ENCODE measurements at places on chromosomes 13 and 19.

DNA sequence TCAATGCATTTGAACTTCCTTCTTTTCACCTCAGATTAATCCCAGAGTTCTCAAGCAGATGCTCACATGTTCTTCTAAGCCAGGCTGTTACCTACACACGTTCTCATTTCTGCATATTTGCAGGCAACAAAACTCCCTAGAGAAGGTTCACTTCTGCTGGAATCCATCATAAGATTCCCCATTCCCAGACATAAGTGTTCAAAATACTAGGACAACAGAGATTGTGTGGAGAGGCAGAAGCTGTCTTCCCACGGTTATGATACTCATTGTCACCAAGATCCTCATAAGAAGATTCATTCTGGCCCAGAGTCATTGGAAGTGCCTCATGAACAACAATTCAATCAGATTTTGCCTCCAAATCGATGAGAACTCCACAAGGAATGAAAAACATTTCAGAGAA, 931.6 kb upstream of the MIR17HG start:
- DNase-seq = no peak

DNA sequence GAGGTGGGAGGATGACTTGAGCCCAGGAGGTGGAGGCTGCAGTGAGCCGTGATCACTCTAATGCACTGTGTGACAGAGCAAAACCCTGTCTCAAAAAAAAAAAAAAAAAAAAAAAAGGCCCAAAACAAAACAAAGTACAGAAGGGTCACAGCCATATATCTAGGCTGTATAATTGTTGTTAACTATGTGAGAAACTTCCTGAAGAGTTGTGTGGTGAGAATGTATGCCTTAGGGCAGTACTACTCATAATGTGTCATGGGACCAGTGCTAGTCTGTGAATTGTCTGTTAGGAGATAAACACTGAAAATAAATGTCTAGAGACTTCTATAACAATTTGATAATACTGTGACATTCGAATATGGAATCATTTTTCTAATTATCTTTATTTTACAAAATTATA, 43.1 kb downstream of the PAN3 start:
- DNase-seq = no peak

GRCh38 chr19:52722062-52723003, 12.5 kb downstream of the ZNF611 start:
- no peak for DNase-seq

GRCh38 chr13:91894316-91894715, 495.9 kb downstream of the GPC5 start:
- no peak for DNase-seq

DNA sequence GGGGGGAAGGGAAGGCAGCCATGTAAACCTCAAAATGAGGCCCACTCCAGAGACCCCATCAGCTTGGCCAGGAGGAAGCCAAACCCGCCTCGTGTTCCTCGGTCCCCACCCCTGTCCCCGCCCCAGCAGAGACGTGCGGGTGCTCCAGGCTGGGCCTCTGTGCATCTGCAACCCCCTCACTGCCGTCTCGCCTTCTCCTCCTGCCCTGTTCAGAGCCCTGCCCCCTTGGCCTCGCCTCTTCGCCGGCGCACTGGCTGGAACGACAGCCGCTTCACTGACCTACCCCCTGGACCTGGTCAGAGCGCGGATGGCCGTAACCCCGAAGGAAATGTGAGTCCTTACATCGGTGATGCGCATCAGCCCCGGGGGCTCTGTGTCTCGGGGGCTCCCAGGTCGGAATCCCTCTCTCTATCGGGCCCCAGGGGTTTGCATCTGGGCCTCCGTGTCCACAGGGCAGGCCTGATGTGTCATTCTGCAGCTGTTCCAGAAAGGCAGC, 32.2 kb downstream of the TMEM161A start:
- no peak for DNase-seq

- DNase-seq = no peak
These were observed 59.6 kb downstream of the GPALPP1 start for GRCh38 chr13:45048890-45049407.

DNA sequence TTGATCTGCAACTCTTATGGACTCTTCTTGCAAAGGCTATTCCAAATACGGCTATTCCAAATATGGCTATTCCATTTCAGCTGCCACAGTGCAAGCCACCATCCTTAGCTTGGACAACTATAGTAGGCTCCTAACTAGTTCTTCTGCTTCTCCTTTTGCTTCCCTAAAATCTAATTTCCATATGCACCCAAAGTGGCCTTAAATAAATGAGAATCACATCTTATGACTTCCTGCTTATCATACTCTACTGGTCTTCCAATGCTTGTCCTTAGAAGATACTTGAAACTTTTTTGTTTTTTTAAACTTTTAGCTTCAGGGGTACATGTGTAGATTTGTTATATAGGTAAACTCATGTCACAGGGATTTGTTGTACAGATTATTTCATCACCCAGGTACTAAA, 4.9 kb downstream of the UCHL3 start:
- no peak for DNase-seq

DNA sequence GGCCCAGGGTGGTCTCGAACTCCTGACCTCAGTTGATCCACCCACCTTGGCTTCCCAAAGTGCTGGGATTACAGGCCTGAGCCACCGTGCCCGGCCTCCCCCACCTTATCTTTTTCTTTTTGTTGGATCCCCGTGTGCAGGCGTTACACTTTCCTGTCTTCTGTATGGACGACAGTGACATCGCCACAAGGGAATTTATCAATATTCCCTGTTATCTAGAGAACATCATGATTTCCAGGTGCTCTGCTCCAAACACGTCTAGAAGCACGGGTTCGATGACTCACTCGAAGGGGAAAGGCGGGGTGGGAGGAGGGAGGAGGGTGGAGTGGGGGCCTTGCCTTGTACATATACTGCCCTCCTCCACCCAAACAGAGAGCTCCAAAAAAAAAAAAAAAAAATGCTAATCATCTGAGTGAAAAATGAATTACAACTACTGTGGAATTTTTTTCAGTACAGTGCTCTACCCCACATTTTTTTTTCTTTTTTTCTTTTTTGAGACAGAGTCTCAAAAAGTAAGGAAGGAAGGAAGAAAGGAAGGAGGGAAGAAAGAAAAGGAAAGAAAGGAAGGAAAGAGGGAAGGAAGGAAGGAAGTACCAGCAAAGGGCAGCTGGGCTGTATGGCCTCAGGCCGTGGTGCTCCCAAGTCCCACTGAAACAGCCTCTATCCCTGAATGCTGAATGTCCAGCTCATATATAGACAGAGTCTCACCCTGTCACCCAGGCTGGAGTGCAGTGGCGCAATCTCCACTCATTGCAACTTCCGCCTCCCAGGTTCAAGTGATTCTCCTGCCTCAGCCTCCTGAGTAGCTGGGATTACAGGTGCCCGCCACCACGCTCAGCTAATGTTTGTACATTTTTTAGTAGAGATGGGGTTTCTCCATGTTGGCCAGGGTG, 36.8 kb downstream of the INSR start:
- no peak for DNase-seq

DNA sequence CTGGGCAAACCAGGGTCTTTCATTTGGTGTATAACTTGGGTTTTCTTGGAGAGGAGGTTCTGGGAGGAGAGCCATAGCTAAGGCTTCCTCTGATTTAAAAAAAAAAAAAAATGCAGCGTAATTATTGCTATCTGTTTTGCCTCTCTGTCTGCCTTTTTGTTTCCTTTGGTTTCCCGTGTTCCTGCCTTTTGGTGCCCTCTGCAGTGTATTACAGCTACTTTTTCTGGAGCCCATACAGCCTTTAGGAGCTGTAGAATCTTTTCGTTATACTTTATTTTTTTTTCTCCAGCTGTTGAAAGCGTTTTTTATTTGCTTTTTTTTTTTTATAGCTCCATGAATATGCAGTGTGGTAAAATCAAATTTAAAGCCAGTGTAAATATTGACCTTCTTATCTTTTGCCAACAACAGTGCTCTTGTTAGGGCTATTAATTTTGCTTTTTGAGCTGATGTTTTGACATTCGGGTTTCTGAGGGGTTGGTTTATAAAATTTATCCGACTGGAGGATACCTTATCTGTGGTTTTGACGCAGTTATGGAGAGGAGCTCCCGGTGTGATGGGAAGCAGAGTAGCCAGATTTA, 38.1 kb downstream of the ZNF493 start:
- no peak for DNase-seq

DNA sequence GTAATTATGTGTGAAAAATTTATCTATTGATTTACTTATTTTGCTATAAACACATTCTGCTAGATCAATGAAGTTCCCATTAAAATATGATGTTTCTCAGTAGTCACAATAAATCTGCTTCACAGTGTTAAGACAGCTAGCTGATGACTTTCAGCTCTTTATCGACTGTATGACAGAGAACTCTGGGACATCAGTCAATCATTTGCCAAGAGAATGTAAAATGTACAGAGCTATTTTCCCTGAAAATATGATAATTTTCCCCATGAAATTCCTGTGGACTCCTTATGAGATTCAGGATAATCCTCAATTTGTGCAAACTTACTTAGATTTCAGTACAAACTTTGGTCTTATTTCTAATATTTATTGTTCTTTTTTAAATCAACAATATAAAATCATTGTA, 430.5 kb downstream of the SLITRK6 start:
- DNase-seq = no peak

- DNase-seq = peak; percentile 37
These were observed 154.2 kb downstream of the TM9SF2 start for GRCh38 chr13:99655351-99656091.

DNA sequence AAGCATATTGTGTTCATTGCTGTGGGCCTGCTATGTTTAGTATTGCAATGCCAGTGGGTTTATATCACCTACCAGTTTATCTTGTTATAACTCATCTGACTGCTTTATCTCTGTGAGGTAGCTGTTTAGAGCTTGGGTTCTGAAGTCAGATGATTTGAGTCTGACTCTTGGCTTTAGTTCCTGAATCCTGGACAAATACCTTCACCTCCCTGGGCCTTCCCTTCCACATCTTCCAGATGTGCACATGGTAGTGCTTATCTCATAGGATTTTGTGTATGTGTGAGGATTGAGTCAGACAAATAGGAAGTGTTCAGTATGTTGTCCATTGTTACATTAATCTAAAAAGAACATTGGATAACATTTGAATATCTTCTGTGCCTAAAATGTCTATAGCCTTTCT, 63.5 kb upstream of the ANKRD10 start:
- no peak for DNase-seq
